ENCODE measurements at places on chromosomes 11 and 22.

GRCh38 chr22:41411021-41411851 lies 29.5 kb downstream of the TEF start:
- no peak for DNase-seq

DNA sequence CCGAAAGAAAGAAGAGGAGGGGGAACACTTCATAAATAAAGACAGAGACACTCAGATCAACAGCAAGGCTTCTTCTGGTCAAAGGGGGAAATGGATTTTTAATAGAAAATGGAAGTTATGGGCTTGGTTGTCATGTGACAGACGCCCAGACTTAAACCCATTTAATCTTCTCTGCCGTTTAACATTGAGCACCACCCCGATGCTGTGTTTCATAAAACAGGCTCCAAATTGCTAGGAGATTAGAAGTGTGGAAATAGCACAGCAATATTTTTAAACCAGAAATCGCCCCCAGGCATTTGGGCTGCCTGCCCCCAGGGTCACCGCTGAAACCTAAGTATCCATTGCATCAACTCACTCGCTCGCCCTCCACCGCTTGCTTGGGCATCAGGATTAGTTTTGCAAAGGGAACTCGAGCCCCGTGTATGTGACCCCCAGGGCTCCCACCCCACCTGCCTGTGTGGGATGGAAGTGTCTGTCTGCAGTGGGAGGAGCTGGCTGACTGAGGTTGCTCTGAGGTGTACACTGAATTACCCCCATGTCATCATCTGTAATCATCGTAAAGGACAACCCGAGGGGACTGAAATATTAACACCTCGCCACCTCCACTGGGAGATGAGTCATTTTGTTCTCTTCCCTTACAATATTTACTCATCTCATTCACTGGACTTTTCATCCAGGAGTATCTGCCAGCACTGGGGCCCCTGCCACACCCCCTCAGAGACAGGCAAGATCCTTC lies 10.7 kb downstream of the DSCAML1 start:
- no peak for DNase-seq

GRCh38 chr11:85096939-85097338 lies 530.2 kb downstream of the DLG2 start:
- no peak for DNase-seq

DNA sequence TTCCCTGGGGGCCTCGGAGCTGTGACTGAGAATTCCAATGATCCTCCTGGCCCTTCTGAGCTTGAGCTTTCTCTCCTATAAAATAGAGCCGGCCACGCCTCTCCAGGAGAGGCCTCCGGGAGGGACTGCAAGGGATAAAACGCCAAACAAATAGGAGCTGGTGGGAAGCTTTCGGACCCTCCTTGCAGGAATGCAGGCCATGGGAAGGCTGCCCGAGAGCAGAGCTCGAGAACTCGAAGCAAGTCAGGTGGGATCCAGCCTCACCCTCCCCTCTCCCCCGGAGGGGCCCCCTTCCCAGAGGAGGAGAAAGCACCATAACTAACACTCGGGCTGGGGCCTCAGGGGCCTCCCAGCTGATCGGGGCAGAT lies 34.6 kb downstream of the FLRT1 start:
- DNase-seq = no peak

DNA sequence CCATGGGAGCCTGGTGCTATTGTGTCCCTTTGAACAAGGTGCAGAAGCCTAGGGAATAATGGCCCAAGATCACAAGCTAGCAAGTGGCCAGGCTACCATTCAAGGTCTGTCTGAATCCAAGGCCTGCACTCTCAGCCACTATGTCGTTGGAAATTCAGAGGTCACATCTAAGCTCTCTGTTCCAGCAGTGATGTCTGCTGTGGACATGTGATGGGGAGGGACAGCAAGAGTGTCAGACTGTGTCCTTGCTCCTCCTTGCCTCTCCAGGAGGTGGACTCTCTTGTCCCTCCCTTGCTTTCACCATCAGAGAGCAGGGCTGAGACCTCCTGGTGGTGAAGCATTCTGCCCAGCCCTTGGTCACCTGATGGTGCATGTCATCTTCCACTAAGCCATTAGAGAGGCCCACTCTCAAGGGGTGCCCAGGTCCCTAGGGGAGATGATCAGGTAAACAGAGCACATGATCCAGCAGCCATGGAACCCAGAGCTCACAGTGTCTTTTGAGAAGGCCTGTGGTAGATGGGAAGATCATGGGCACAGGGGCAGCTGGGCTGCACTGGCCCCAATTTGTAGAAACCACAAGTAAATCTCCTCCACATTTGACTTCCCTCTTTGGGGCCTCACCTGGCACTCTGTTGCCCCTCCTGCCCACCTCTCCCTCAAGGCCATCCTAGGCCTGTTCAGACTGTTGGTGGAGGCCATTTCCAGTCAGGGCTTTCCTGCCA lies 37.1 kb upstream of the SUSD2 start:
- DNase-seq = no peak

DNA sequence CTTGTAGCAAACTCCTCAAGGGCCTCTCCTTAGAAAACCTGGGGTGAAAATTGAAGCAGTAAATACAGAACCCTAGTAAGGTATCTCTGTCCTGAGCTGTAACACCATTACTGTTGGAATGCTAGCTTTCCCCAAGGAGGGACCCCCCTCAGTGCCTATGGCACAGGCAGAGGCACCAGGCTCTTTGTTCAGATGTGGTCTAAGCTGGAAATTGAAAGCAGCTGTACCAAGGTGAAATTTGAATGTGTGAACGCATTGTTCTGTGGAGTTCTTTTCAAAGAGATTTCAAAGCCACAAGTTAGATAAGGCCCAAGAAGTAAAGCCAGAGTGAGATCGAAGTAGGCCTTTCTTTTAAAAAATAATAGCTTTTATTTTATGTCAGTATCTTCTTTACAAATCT lies 71.9 kb upstream of the HORMAD2 start:
- DNase-seq = no peak

- no peak for DNase-seq
These were observed 100.7 kb downstream of the DBX1 start for GRCh38 chr11:20059587-20060021.

- no peak for DNase-seq
These were observed 17.1 kb downstream of the CFAP300 start for GRCh38 chr11:102064316-102064715.

DNA sequence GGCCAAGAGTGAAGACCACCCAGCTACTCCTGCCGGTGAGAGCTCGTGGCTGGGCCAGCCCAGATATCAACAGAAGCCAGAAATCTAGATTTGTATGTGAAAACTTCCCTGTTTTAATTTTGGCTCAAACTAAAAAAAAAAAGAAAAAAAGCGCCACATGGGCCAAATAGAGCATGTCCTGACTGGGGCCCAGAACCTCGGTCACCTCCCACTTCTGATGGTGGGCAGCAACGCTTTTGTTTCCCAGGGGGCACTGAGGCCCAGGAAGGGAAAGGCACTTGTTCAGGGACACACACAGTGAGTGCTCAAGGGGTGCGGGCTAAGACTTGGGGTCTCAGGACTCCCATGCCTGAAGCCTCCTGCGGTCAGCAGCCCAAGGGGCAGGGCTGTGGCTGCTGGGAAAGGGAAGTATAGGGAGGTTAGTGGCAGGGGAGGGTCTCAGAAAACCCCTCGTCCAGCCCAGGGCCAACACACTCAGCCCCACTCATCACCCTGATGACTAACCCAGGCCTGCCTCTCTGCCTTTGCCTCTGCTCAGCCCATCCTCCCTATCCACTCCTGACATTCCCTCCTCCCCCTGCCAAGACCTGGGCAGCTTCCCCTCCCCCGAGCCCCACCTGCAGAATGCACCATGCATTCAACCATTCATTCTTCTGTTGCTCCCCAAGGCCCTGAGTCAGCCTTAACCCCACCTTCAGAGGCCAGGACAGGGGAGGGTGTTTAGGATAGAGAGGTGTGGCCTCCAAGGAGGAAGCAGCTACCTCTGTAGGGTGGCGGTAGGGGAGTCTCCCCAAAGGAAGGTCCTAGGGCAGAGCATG lies 30.0 kb upstream of the TCF20 start:
- DNase-seq = no peak

All from NCI-H2081 treated with DMSO at 0.1 percent for 48 hours (cell line).